ENCODE measurements at places on chromosomes 3 and 15.

GRCh38 chr3:178137206-178137605 is 399.0 kb upstream of the KCNMB2 start:
- no peak for DNase-seq

GRCh38 chr15:82540984-82541431 is 751 bp upstream of the RPS17 start:
- DNase-seq: no peak

- DNase-seq: no peak
Measured at GRCh38 chr3:3707858-3708768, 91.1 kb upstream of the LRRN1 start.

GRCh38 chr15:98965597-98965996 is 42.0 kb downstream of the PGPEP1L start:
- DNase-seq: no peak

DNA sequence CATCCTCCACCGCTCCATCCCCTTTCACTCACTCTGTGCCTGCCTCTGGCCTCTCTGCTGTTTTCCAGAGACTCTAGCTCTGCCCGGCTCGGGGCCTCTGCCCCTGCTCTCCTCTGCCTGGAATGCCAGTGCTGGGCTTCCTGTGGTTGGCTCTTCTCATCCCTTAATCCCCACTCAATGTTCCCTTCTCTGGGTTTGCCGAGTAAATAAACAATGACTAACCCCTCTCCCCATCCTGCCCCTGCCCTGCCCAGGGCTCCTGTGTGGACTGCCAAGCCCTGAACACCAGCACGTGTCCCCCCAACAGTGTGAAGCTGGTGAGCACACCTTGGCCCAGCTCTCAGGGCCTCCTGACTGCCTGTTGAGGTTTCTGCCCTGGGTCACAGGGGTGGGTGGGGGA is 12.2 kb downstream of the STAB1 start:
- DNase-seq: no peak

- DNase-seq: no peak
Measured at GRCh38 chr15:55856506-55857164, 113.7 kb upstream of the PRTG start.

GRCh38 chr3:39124876-39125840 is 17.7 kb downstream of the TTC21A start:
- DNase-seq: no peak

DNA sequence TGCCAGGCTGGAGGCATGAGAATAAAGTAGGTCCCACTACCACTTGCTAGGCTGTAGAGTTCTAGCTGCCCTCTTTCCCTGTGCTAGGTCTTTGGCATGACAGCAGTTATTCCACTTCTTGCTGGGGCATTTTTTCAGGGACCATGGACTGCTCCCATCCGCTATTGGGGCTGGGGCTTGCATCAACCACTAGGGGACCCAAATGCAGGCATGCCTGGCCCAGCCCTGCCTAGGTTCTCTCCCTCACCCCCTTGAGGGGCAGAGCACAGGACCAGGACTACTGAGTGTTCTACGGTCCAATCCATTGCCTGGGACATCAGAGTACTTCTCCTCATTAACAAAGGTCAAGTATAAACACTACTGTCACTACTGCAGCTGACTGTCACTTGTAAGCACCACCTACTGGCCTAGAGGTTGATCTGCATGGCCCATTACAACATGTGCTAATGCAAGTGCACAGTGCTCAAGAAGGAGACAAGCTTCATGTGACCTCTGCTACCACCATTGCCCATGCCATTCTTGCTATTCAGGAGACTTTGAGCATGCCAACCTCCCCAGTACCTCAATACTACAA is 270.5 kb downstream of the MBNL1 start:
- DNase-seq: no peak
